Frontal cortex (tissue), 4 donors: ENCODE measurements at places on chromosomes 12 and 14. TPM values are rescaled to one million over a fixed set of nuclear protein-coding genes. Genes with fewer than 3 reads are reported as not detected.

Gene CAPRIN2
- total RNA-seq, result 30.6 TPM

Gene CPNE6
- 35.5 TPM for total RNA-seq

Gene GAS2L3
- total RNA-seq, result 66.0 TPM

Gene ZFP36L1
- 4.1 TPM for total RNA-seq

Gene KRT86
- under 0.01 TPM for total RNA-seq

Gene GPRC5D
- total RNA-seq, result not detected

Gene PSME1
- total RNA-seq, result 20.4 TPM

Gene NFE2
- 0.82 TPM for total RNA-seq

Gene SCNN1A
- total RNA-seq, result not detected

Gene HCAR3
- not detected for total RNA-seq

Gene TDRD9
- total RNA-seq, result 6.5 TPM

Gene NT5DC3
- total RNA-seq, result 22.4 TPM

Gene PPP4R4
- total RNA-seq, result 1.6 TPM

Gene NEUROD4
- 2.9 TPM for total RNA-seq

Gene PPP2R5E
- 35.1 TPM for total RNA-seq

Gene PLCZ1
- total RNA-seq, result not detected

Gene B3GNT4
- total RNA-seq, result 11.8 TPM

Gene SDR9C7
- 0.41 TPM for total RNA-seq

Gene FIGNL2
- total RNA-seq, result 0.82 TPM

Gene CDH24
- total RNA-seq, result 9.4 TPM

Gene CD27
- 0.41 TPM for total RNA-seq

Gene TCL1B
- total RNA-seq, result not detected

Gene TAS2R8
- total RNA-seq, result under 0.01 TPM

Gene NXPH4
- 0.82 TPM for total RNA-seq

Gene BCL2L14
- total RNA-seq, result not detected

Gene SPTLC2
- 23.2 TPM for total RNA-seq

Gene GPR135
- total RNA-seq, result 5.3 TPM

Gene ACTR10
- 128 TPM for total RNA-seq

Gene KCNC2
- 22.4 TPM for total RNA-seq

Gene PTPRR
- 16.7 TPM for total RNA-seq

Gene GPD1
- 9.4 TPM for total RNA-seq

Gene EMP1
- 2.4 TPM for total RNA-seq

Gene NINJ2
- 2.9 TPM for total RNA-seq

Gene CRIP1
- total RNA-seq, result not detected

Gene WSCD2
- total RNA-seq, result 2.9 TPM

Gene TPPP2
- total RNA-seq, result not detected

Gene INTS13
- 26.9 TPM for total RNA-seq

Gene ERBB3
- 2.0 TPM for total RNA-seq

Gene KCNJ8
- total RNA-seq, result 6.5 TPM

Gene PTHLH
- total RNA-seq, result not detected

Gene OTUB2
- 4.9 TPM for total RNA-seq

Gene BHLHE41
- total RNA-seq, result 0.41 TPM

Gene RPGRIP1
- total RNA-seq, result not detected

Gene GDF3
- total RNA-seq, result not detected

Gene ARHGAP9
- total RNA-seq, result 1.2 TPM

Gene HSPB8
- total RNA-seq, result 0.41 TPM

Gene NFYB
- 39.9 TPM for total RNA-seq

Gene LTBP2
- 1.2 TPM for total RNA-seq

Gene TARBP2
- 26.9 TPM for total RNA-seq

Gene P2RX7
- total RNA-seq, result 1.2 TPM
